Left renal cortex interstitium (tissue), 4 donors: ENCODE measurements at places on chromosomes 6 and 20.

- no peak for DNase-seq
Observed at GRCh38 chr6:149385998-149386646, 13.9 kb upstream of the SUMO4 start.

DNA sequence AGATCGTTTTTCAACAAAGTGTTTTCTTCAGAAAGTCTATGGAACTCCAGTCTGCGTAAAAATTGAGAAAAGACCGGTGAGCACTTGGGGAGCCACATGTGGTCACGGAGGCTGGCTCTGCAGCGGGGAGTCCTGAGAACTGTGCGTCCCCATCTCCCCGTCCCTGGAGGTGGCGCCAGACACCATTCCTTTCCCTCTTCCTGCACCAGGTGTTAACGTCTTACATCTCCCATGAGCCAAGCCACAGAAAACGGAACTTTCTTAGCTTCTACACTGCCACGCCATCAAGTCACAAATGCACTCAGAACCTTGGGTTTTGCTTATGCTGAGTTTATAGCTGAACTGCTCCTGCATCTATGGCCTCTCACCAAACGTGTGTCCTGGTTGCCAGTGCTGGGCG is 62.6 kb downstream of the GINS1 start:
- DNase-seq, result peak; percentile 7

DNA sequence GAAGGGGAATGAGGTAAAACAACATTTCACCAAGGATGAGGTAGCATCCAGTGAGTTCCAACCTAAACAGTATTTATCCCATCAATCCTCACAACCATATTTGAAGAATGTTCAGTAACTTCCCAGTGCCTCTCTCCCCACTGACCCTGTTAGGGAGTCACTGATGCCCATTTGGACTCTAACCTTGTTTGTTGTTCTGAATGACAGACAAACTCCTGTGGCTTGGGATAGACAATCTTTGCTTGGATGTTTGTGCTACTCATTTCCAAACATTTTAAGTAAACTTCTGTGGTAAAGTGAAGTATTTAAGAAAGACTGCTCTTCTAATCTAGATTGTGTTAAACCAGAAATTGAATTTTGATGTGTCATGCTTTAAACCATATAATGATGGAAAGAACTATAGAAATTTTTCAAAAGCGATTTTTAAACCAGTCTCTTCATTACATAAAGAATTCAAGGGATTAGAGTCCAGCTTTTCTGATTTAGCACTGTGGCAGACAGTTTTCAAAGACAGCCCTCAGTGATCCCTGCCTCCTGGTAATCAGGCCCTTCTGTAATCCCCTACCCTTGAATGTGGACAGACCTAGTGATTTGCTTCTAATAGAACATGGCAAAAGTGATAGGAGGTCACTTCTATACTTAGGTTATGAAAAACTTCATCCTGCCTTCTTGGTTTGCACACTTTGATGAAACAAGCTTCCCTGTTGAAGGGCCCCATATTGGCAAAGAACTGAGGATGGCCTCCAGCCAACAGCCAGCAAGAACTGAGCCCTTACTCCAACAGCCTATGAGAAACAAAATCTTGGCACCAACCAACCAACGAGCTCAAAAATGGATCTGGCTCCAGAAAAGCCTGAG is 191.6 kb downstream of the DST start:
- DNase-seq, result no peak

DNA sequence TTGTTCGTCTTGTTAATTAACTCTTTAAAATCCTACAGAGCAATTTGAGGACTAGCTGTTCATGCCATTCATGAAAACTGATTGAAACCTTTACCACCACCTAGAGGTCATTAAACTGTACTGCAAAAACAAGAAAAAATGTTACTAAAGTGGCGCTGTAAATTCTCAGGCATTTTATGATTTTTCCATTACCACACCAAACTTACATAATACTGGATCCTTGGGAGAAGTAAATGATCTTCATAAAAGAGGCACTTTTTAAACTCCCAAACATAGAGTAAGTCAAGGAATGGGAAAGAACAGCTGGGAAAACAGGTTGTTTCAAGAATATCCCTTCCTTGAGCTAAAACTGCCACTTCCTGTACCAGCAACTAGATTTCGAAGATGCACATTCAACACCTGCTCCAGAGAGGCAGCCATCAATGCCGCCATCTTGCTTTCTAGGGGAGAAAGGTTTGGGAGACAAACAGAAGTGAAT is 54.3 kb downstream of the MYLIP start:
- DNase-seq, result no peak

DNA sequence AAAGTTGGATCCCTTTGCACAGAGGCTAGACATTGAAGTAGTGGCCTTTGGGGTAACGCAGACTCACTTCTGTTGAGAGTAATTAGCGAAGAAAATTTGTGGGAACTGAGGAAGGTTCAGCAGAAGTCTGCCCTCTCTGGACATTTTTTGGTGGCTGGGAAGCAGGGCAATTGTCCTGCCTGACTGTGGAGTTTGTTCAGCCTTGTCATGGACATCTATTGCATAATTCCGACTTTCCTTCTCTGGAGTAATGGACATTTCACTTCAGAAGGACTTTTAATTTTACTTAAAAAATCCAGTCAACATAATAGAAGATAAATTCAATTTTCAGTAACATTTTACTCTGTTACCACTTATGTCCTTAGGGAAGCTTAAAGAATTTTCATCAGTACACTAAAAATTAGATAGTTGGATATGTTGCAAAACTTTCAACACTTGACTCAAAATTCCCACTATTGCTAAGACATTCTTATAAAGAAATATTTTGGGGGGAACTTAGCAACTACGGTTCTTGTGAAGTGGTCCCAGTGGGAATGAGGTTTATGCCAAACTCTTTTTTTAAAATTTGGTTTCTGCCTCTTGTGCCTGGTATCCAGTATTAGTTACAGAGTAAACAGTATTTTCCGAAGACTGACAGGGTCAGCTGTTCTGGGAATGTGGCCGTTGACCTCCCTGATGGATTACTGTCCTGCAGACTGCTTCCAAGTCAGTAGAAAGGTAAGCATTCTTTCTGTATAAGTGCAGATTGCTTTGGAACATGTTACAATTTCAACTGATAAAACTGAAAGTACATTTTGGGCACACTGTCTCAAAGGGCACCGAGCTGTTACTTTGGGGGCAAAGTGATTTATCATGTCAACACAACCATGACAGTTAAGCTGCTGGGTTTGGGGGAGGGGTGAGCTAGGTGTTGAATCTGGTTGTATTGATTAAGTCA is 100.6 kb upstream of the MLIP start:
- DNase-seq, result no peak

DNA sequence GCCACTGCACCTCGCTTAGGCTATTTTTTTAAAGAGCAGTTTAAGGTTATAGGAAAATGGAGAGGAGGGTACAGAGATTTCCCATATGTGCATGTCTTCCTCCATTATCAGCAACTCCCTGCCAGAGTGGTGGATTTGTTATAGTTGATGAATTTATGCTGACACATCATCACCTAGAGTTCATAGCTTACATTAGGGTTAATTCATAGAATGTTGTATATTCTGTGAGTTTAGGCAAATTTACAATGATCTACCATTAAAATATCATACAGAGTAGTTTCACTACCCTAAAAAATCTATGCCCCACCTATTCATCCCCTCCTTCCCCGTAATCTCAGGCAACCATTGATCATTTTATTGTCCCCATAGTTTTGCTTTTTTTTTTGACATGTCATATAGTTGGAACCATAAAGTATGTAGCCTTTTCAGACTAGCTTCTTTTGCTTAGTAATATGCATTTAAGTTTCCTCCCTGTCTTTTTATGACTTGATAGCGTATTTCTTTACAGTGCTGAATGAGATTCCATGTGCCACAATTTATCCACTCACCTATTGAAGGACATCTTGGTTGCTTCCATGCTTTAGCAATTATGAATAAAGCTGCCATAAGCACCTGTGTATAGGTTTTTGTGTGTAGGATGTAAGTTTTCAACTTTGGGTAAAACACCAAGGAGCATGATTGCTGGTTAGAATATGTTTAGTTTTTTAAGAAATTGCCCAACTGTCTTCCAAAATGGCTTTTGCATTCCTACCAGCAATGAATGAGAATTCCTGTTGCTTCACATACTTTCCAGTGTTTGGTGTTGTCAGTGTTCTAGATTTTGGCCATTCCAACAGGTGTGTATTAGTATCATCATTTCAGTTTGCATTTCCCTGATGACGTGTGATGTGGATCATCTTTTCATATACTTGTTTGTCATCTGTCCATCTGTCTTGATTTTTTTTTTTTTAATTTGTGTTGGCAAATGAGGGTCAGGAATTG is 60.2 kb downstream of the NCOA3 start:
- no peak for DNase-seq

DNA sequence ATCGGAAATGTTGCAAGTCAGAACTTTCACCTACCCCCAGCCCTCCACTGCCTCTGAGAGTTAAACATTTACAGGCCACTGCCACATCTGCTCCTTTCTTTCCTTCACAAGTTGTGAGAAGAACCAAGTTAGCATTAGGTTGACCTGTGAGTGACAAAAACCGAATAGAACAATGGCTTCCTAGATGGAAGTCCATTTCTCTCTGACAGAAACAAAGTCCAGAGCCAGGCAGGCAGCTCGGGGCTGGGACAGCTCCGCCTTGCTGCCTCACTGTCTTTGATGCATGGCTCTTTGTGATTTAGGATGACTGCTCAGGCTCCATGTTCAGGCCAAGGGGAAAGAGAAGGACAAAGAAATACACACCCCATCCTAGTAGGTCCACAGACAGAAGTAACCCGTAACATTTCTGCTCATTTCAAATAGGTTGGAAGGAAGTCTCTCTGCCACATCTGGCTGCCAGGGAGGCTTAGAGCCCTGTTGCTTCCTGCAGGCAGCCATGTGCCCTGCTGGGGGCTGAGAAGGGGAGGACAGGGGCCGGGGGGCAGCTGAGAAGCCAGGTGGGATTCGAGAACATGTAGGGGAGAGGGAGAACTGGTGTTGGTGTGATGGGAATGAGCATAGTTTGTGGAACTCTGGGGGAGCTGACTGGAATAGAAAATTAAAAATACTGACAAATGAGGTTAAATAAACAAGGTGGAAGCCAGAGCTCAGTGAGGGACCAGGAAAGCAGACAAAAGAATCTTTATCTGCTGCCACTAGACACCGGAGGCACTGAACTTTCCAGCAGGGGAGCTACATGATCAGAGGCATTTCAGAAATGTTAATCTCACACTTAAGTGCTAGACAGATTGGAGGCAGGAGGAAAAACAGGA is 19.5 kb upstream of the IER3 start:
- DNase-seq, result no peak

GRCh38 chr6:9523462-9523861 is 891.4 kb downstream of the TFAP2A start:
- DNase-seq, result no peak

GRCh38 chr20:50675671-50676376 is 15.5 kb downstream of the RIPOR3 start:
- DNase-seq, result no peak

GRCh38 chr20:35660122-35660937 is 4.4 kb downstream of the CPNE1 start:
- DNase-seq, result no peak

DNA sequence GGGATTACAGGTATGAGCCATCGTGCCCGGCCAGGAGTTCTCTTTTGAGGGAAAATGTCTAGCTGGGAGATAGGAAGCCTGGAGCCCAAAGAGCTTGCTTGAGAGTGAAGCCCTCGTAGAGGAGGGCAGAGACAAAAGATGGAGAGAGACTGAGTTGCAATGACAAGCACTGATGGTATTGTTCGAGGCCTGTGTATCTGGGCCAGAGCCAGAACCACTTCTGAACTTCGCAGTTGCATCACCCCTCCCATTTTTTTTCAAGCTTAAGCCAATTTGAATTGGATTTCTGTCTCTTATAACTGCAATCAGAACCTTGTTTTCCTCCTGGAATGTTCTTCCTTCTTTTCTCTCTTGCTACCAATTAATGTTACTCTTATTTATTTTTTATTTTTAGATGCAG is 83.1 kb downstream of the KCNB1 start:
- DNase-seq, result no peak

GRCh38 chr20:46826343-46826984 is 68.2 kb upstream of the EYA2 start:
- no peak for DNase-seq

GRCh38 chr6:21846541-21847451 is 253.2 kb downstream of the SOX4 start:
- peak; percentile 58 for DNase-seq

- no peak for DNase-seq
Observed at GRCh38 chr6:7180751-7181150, 73.0 kb downstream of the RREB1 start.

DNA sequence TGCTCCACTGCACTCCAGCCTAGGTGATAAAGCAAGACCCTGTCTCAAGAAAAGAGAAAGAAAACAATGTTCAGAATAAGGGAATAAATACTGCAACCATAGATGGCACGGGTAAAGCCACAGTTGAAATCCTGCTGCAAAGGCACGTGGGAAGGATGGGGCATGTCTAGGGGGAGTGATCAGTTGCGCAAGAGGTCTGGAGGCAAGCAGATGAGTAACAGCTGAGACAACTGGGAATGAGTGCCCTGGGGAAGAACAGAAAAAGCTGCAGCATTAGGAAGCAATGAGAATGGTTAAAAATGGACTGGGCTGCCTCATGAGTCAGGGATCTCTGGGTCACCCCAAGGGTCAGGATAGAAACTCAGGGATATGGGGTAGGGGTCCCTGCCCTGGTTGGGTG is 96.3 kb downstream of the GMPR start:
- DNase-seq, result no peak

DNA sequence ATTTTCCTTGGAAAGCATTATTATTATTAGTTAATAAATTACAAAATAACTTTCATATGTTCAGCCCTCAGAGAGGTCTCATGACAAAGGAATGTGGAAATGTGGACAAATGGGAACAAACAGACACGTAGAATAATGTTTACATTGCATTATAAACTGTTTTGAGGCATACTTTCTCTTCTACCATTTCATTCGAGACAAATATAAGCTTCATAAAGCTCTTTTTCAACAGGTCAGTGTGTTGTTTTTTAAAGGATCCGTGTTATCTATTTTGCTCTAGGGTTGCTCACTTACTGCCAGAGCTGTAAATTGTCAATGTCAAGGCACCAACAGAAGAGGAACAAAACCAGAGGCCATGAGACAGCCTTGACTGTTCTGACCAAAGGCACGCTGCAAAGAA is 256.8 kb downstream of the PHACTR1 start:
- DNase-seq, result no peak

GRCh38 chr6:5950361-5950785 is 56.4 kb downstream of the NRN1 start:
- no peak for DNase-seq

DNA sequence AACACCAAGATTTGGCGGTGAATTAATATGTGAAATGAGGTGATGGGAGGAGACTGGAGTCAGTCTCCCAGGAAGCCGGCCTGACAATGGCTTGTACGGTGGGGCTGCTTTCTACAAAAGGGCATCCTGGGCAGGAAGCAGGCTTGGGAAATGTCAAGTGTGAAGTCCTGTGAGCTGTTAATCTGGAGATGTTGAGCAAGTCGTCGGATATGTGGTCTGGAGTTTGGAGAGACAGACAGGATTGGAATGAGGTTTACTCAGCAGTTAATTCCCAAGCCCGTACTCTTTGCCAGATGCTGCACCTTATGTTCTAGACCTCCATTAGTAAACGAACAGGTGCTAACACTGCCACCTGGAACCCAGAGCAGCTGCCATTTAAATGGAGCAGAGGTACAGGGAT is 107.7 kb upstream of the FOXC1 start:
- no peak for DNase-seq
